ENCODE measurements at places on chromosomes 3 and 15.

GRCh38 chr15:91627473-91628278 is 225.8 kb upstream of the SLCO3A1 start:
- no peak for DNase-seq

- DNase-seq: no peak
Measured at GRCh38 chr15:74790080-74790916, 8.4 kb downstream of the CSK start.

DNA sequence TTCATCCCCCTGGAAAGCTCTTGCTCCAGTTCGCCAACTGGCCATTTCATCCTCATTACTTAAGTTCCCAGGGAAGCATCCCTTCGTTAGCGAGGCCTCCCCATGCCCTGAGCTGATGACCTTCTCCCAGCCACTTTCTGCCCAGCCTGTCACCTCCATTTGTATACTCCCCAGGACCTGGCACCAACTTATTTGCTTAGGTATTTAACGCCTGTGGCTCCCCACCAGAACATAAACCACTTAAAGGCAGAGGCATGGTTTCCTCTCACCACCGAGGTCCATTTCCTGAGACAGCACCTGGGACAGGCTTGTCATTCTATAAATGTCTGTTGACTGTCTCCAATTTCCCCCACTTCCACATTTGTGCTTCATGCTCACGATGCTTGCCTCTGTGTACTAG is 189.0 kb downstream of the ZNF621 start:
- no peak for DNase-seq

- DNase-seq: no peak
Measured at GRCh38 chr15:67096546-67097294, 31.3 kb downstream of the SMAD3 start.

DNA sequence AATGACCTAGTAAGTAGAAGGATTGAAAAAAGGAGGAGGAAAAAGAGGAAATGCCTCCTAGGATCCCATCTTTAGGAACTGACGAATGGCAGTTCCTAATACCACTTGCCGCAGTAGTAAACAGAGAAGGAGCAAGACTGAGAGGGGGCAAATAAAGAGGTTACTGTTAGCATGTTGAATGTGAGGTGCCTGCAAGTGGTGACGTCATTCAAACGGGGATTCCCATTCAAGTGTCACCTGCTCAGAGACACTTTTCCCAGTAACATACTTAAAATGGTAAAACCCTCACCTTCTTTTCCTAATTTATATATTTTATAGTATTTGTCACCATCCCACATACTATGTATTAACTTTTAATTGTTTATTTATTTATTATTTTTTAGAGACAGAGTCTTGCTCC is 178.9 kb downstream of the IL5RA start:
- no peak for DNase-seq

DNA sequence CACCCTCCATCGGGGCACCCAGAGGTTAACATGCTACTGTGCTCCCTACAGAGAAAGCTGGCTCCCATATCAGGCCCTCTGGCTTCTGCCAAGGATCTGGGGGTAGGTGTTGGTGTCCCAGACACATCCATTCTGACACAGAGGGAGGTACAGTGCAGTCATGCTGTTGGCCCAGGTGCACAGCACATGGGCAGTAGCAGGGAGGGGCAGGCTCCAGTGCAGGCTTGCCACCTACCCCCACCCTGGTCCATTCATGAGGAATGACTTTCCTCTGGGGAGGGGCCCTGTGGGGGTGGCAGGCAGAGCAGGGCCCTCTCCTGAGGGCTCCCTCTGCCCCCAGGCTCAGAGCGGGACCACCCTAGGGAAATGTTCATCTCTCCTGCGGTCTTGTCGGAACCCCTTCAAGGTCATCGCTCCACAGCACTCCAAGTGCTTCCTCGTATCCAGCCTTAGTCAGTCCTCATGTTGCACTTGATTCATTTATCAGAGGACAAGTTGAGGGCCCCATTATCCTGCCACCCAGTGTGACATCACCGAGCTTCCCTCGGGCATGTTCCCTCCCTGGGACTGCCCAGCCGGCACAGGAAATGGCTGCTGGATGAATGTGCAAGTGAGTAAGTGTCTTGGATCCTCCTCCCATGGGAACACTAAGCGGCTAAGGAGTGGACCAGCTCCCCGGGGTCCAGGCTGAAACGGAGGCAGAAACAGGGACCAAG is 10.0 kb downstream of the DUSP7 start:
- DNase-seq: no peak

GRCh38 chr3:132445817-132446216 is 28.5 kb downstream of the DNAJC13 start:
- DNase-seq: no peak

- DNase-seq: no peak
Measured at GRCh38 chr3:4166540-4166939, 136.6 kb upstream of the SETMAR start.

DNA sequence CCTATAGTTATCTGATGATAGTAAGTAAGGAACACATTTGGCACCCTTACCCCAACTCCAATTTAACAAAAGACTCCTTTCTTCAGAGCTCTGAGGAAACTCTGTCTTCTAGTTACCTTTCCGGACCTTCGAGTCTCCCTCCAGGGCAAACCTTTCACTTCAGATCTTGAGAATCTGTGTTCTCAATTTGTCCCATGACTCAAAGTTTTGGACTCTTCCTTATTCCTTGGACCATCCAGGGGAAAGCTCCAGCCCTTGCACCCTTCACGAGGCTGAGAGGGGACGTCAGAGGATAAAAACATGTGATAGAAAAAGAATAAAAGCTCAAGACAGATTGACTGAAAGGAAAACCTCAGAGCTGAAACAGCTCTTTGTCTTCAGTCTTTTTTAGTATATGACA is 76.9 kb downstream of the CTNNB1 start:
- DNase-seq: no peak

DNA sequence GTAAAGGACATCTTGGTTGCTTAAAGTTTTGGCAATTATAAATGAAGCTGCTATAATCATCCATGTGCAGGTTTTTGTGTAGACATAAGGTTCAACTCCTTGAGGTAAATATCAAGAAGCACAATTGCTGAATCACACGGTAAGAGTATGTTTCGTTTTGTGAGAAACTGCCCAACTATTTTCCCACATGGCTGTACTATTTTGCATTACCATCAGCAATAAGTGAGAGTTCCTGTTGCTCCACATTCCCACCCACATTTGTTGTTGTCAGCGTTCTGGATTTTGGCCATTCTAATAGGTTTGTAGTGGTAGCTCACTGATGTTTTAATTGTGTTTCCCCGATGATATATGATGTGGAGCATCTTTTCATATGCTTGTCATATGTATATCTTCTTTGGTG is 118.5 kb upstream of the KCNMB2 start:
- DNase-seq: no peak

GRCh38 chr3:83873550-83873949 is 1085.2 kb upstream of the CADM2 start:
- no peak for DNase-seq

DNA sequence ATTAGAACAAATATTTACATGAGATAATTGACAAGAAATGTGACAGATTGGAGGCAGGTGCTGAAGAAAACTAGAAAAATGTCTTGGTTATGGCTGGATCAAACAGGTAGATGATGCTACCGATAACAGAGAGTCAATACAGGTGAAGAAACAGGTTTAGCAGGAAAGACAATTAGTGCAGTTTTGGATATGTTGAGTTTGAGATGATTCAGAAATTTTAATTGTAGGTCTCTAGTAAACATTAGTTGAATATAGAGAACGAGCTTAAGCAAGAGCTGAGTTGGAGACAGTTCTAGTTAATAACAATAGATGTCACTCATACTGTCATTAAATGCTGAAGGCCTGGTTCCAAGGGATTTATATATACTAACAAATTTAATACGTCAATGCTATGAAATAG is 524.4 kb downstream of the NSUN3 start:
- no peak for DNase-seq

- no peak for DNase-seq
Measured at GRCh38 chr15:81293728-81294515, 30.0 kb downstream of the STARD5 start.

DNA sequence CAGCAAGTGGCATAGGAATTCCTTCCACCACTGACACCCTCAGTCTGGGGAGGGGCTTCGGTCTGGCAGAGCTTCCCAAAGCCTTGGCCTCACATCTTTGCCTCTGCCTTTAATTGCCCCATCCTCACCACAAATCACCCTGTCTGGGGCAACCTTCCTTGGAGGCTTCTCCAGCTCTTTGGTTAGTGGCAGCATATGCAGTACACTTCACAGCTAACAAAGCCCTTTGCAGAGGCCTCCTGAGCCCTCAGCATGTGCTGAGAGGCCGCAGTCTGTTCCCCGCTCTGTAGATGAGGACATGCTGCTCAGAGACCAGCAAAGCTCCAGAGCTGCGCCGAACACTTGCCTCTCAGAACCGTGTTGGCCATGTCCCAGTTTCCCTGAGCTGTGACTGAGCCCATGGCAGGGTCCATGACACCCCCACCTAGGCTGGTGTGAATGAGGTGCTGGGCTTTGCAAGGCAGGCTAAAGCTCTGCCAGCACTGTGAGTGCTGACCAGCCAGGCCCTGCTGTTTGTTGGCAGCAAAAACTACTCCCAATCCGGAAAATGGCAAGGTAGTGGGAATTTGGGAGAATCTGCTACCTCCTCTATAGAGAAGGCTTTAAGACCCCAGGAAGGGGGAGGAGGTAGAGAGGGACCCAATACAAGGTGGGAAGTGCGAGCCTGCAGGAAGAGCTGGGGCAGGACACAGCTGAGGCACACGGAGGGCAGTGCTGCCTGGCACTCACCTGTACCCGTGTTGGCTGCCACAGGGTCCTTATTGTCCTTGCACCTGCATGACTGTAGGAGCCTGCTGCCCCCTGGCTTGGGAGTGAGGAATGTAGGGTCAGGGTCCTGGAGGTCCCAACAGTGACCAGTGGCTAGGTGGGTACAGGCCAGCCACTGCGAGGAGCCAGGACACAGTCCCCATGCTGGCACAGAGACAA is 8.4 kb upstream of the KLF15 start:
- no peak for DNase-seq

DNA sequence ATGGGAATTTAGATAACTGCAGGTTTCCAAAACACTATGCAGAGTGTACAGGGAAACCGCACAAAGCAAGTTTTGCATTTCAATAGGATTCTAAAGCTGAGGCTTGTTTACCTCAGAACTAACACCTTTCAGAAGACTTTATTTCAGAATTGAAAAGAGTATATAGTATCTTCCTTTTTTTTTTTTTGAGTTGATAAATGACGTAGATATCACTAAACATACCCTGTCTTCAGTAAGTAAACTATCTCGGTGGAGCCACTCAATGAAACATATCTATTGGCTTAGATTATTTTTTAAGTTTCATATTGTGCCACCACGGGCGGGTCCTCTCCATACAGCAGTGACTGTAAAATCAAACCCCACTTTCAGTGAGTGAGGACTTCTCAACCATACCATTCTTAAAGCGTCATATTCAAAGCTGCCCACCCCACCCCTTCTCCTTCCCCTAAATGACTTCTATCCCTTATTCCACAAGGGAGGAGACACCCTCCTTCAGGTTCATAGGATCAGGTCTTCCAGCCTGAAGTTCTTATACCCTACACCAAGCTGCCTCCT is 2.0 kb upstream of the TBL1XR1 start:
- no peak for DNase-seq
